NCI-H1105 treated with DMSO at 0.1 percent for 48 hours (cell line): ENCODE measurements at places on chromosomes 3 and 15.
A peak's percentile ranks its signal among the peaks of the same experiment; 100 is the strongest.

DNA sequence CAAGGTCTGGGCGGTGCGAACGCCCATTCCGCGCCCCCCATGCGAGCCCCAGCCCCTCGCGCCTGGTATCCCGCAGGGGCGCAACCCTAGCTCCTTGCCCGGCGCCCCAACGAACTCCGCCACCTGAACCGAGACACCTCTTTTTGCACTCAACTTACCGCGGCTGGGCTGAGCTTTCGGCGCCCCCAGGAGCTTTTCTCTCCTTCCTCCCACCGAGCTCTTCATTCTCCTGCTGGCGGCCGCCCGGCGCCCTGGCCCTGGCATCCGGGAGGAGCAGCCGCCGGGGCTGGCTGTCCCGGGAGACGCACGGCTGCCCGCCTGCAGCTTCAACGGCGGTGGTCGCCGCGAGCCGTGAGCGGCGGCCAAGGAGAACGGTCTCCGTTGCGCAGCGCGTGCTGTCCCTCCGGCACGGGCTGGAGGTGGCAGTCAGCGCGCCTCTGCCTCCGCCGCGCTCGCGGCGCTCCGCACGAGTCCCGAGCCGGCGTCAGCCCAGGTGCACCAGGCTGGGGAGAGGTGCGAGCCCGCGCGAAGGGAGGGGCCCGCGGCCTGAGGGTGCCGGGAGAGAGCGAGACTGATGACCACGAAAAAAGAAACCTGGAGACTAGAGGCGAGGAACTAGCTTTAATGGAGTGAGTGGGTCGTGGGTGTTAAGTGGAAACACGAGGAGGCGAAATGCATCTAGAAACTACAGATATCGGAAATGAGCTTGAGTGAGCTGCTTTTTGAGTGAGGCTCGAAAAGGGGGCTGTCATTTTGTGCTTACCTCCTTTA is 621.5 kb upstream of the ZNF385D start:
- DNase-seq: peak; percentile 4

DNA sequence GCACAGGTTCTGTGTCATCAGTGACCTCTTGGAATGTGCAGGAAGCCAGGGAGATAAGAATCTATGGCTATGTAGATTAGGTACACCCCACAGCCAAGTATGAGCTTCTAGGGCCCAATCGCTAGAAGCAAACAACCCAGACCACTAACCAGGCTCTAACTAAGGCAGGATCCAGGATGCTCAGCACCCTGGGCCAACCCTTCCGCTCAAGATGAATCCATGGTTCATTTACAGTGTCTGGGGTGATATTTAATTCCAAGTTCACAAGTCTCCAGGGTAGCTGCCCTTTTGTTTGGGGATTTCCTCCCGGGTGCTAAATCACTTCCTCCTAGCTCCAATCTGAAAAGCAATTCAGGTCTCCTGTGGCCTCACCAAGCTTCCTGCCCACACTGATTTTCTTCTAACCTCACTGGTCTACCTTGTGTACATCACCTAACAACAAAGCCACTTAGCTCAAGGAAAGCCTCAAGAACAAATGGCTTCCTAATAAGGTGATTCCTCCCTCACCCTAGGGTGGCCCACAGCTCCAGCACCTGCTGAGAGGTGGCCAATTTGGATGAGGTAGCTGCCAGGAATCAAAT is 2.4 kb downstream of the EHD4 start:
- no peak for DNase-seq

- no peak for DNase-seq
Observed at GRCh38 chr3:74624301-74624700, 9.8 kb upstream of the CNTN3 start.

DNA sequence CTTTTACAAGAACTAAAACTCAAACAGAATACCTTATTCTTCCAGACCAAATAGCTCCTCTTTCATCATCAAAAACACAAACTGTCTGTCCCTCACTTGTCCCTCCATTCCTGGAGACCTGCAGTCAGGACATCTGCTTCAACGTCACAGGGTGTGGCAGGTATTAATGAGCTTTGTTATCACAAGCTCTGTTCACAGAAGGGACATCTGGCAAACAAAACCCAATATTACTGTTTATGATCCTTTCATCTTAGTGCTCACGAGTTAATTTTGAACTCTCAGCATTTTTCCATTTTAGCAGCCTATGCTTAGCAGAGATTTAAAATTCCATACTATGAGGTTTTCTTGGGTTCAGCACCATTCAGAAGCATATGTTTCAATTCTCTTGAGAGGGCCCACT is 32.9 kb downstream of the AP3S2 start:
- no peak for DNase-seq
